ENCODE measurements at places on chromosomes 2 and 18.

- no peak for DNase-seq
Observed at GRCh38 chr2:203733684-203734083, 27.2 kb downstream of the CD28 start.

DNA sequence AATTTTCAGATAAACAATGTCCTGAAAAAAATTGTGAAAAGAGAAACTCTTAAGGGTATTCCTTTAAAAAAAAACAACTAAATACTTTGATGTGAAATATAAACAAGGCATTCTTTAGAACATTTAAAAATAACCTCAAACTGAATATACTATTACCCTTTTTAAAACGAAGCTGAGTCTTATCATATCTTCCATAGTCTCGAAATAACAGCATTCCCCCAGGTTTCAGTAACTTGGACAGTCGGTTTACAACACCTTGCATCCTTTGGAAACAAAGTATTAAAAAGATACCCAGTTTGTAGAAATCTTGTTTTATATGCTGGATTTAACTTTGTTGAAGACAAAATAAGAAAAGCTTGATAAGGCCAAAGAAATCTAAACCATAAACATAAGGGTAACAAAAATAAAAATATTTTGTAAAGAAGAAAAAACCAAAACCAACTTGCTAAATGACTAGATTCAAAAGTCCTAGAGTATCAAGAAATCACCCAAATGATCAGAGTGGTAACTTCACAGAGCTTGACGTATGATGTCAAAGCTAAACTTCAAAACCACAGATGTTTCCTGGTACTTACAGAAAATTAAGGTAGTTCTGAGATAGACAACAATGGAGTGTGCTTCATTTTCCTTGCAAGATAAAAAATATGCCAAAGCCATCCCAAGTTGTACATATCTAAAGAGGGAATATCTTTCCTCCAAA, 107.8 kb downstream of the METTL8 start:
- no peak for DNase-seq

DNA sequence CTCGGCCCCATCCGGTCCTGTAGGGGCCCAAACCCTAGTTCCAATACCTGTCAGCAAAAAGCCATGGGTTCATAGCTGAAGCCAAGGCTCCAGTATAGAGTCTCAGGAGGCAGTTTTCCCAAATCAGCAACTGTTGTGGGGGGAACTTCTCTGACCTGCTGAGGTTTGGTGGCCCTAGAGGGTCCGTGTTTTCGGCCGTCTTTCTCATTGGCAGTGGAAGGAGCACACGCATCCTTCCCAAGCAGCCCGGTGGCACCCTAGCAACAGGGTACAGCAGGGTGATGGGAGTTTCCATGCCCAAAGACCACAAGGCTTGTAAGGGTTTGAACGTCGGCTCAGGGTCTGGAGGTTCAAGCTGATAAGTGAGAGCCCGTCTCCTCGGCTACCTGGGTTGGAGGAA, 6.6 kb downstream of the FOSL2 start:
- DNase-seq = no peak

DNA sequence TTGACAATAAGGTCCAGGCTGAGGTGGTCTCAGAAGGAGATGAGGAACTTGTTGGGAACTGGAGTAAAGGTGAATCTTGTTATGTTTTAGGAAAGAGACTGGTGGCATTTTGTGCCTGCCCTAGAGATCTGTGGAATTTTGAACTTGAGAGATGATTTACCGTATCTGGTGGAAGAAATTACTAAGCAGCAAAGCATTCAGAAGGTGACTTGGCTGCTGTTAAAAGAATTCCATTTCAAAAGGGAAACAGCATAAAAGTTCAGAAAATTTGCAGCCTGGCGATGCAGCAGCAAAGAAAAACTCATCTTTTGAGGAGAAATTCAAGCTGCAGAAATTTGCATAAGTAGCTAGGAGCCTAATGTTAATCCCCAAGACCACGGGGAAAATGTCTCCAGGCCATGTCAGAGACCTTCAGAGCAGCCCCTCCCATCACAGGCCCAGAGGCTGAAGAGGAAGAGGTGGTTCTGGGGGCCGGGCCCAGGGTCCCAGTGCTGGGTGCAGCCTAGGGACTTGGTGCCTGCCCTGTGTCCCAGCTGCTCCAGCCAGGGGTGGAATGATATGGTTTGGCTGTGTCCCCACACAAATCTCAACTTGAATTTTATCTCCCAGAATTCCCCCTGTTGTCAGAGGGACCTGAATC, 73.5 kb downstream of the FIGN start:
- no peak for DNase-seq

GRCh38 chr2:240956935-240957655, 41.3 kb upstream of the SNED1 start:
- no peak for DNase-seq

GRCh38 chr18:76525911-76526310, 30.9 kb upstream of the ZNF516 start:
- DNase-seq = no peak

DNA sequence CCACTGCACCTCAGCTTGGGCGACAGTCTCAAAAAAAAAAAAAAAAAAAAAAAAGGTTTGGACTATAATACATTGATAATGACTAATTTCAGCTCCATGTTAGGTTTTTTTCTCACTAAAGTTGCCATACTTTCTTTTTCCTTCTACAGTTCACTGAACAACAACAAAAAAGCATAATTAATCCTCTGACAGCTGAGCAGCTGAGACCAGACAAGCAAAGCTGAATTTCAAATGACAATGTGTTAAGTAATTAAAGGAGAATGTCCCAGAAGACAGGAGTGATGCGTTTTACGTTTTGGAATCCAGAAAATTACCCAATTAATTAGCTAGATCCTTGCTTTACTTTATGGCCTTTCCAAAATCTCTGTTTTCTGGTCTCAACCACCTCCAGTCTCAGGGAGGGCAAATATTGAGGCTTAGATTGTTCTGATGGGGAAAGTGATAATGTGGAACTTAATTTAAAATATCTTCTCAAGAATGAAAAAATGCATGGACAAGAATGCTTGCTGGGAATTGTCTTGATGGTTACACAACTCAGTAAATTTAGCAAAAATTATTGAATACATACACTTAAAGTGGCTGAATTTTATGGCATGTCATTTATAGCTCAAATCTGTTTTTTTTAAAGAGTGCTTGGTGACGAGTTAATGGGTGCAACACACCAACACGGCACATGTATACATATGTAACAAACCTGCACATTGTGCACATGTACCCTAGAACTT, 17.4 kb upstream of the RMDN2 start:
- no peak for DNase-seq

GRCh38 chr2:28387082-28387960, 5.3 kb upstream of the FOSL2 start:
- no peak for DNase-seq

- no peak for DNase-seq
Observed at GRCh38 chr2:33210626-33211025, 263.9 kb downstream of the LTBP1 start.

GRCh38 chr2:240514631-240515030, 43.2 kb downstream of the ANKMY1 start:
- DNase-seq = no peak

DNA sequence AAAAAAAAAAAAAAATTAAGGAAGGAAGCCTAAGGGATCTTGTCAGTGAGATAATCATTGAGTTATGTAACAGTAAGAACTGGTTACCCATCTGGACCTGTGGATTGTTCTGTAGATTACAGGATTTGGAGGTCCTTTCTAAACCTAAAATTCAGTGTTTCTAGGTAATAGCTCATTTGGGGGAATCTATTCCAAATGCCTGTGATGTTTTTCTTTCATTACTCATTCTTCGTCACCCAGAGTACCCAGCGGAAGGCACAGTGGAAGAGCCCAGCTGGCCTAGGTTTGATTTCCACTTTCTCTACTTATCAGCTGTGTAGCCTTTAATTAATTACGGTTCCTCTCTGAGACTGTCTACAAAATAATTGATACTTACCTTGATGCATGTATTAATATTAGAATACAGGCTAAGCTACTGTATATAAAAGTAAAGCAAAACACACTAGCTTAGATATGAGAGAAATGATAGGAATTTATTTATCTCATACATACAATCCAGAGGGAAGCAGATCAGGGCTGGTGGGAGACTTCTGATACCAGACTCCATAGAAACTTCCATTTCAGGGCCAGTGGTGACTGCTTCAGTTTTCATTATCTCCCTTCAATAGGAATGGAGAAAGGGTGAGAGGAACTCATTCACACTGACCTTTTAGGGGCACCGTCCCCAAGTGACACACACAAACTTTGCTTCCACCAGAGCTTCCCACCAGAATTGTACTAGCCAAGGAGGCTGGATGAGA, 115.8 kb upstream of the NOSTRIN start:
- DNase-seq = no peak
